ENCODE measurements at places on chromosomes 3 and 15.

DNA sequence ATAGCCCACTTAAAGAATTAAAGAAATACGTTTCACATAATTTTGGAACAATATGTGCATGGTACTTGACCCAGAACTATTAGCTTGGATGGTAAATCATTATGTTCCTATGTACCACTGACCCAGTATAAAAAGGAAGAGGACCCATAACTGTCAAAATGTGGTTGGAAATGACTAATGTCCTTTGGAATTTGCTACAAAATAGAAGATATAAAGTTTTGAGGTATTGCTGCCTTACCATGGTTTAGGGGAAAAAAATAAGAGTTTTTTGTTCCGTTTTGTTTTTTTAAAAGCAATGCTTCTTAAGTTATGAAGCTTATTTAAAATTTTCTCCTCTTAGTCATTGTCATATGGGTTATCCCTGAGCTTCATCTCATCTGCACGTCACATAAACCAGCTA, 15.8 kb upstream of the TFDP2 start:
- no peak for DNase-seq

DNA sequence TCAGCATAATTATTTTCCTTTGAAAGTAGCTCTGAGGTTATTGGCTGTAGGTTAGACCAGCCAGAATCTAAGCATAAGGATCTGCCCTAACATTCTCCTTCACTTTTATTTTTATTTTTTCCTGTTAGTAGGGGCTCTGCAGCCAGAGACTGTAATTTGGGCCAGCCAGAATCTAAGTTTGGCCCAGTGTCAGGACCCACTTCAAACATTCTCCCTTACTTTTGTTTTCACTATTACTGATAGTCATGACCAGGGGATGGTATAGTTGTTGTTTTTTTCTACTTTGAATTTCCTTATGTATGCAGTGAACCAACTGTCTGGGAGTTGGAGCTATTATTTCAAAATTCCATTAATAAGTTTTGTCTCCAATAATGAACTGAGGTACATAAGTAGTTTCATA, 121.0 kb upstream of the MBNL1 start:
- DNase-seq, result no peak

DNA sequence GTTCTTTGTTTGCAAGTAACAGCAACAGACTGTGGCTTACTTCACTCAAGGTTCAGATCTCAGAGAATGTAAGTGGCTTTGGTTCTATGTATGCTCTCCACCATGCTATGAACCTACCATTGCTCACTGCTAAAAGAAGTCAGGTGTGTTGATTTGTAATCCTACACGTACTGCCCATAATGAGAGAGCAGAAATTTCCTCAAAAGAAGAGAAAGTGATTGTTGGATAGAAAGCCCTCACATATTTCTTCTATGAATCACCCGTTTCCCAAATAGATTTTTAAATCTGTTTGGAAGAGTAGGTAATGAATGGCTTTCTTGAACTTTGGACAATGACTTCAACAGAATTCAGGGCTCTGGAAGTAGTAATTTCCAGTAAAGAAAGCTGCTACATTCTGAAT, 565.4 kb downstream of the ROBO2 start:
- no peak for DNase-seq

GRCh38 chr3:171412054-171412453, 48.2 kb downstream of the TNIK start:
- no peak for DNase-seq

DNA sequence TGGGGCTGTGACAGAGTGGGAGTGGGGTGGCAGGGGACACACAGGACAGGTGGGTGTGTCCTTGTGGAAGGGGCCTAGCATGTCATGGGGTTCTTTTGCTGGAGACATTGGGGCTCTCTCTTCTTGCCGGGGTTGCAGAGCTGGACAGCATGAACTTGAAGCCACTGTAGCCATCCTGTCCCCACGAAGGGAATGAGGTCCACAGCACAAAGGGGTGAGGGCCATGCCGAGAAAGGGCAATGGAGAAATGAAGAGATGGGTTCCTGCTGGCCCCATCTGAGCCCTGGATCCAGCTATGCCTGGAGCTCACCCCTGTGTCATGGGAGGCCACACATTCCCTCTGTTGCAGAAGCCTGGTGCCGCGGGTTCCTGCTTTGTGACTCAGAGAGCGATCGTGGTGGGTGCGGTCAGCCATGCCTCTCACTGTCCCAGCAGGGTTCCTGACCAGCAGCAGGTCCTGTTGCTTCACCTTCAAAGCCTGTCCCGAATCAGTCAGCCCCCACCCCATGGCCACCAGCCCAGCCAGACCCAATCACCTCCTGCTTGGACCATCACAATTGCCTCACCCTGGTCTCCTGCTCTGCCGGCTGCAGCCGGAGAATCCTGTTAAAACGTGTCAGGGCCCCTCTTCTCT, 50.0 kb downstream of the DNAJB8 start:
- no peak for DNase-seq

GRCh38 chr3:73389117-73389813, 235.5 kb downstream of the PDZRN3 start:
- DNase-seq, result no peak

- DNase-seq, result no peak
Measured at GRCh38 chr3:28598165-28598564, 249.5 kb upstream of the AZI2 start.

Measured in AG04450 (cell line).